Activated T-cell treated with anti-CD3 and anti-CD28 coated beads for 24 hours (primary cell): ENCODE measurements at places on chromosomes 16 and 17.

- no peak for DNase-seq
Measured at GRCh38 chr17:4533523-4534504, 21.4 kb downstream of the MYBBP1A start.

DNA sequence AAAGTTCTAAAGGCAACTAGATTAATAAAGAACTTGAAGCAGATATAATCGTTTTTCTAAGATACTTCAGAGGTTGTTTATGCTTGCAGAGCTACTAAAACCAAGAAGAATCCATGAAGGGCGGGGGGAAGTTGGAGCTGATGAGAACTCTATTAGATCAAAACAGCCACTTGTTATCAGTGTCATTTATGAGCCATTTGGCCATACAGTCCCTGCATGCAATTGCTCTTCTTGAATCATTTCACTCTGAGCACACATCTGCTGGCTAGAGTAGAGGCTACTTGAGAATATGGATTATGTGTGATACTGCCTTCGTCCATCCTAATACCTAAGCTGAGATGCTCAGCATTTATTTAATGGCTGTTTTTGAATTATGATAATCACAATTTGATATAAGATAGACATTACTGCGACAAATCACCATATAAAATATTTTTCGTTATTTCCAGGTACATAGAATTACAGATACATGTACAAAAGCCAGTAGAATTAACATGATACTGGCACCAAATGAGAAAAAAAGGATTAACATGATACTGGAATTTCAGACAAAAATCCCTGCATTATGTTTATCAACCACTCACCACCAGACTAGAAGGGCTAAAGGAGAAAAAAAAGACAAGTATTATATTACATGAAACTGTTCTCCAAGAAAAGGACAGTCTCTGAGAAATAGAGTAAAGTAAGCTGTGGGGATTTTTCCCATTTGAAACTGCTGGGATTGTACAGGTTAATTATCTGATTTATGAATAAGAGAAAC lies 64.5 kb downstream of the TEX2 start:
- no peak for DNase-seq

DNA sequence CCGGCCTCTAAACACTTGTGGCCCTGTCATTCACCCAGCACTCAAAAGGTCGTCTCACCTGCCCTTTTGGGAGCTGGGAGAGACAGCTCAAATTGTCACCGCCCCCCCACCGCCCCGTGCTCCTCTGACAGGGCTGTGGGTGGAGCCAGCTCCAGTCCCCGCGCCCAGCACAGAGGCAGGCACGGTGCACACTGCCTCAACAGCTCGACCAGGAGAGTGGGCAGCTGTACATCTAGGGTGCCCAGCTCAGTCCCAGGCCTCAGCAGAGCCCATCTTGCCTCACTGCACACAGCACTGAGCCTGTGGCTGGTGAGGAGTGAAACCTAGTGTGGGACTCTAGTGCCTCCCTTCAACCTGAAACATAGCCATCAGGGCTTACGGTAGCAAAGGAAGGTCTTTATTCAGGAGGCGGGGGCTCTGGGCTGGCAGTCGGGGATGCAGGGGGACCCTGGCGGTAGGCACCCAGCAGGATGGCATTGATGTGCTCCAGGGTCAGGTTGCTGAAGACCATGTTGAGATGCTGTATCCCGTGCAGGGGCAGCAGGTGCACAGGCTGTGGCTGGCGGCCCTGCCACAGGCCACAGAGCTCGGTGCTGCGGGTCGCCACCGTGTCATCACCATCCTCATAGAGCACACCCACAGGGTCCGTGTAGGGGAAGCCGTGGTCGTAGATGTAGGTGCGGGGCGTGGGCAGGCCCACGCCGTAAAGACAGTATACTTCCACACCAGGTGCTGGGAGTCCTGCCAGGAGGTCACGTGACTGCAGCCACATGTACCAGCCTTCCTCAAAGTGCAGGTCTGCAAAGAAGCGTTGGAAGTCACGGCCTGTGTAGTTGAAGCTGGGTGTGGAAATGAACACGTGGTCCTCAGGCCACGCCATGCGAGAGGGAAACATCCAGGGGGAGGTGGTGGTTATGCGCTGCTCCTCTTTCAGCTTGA lies 3.1 kb upstream of the PSMB10 start:
- peak; percentile 43 for DNase-seq

DNA sequence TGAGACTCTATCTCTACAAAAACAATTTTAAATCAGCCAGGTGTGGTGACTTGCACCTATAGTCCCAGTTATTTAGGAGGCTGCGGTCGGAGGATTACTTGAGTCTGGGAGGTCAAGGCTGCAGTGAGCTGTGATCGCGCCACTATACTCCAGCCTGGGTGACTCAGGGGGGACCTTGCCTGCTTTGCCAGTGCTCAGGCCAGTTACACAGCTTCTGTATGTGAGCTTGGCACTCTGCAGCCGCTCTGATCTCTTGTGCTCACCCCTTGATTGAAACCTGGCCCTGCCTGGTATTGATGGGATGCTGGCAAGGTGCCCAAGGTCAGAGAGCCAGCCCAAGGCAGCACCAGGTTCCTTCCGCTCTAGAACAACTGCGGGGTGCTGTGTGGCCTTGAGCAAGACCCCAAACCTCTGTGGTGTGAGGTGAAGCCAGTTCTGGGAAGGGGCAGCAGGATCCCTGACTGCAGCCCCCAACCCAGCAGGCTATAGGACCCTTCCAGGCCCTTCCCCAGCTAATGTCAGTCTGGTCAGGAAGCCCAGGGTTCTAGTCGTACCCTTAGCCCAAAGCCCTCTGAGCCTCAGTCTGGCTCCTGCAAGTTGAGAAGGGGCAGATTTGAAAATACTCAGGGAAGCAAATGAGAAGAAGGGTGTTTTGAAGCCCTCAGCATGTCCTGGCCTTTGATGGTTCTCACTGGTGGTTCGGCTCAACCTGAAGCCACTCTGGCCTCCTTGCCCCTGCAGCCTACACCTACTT lies 18.9 kb downstream of the MMP15 start:
- DNase-seq: no peak

DNA sequence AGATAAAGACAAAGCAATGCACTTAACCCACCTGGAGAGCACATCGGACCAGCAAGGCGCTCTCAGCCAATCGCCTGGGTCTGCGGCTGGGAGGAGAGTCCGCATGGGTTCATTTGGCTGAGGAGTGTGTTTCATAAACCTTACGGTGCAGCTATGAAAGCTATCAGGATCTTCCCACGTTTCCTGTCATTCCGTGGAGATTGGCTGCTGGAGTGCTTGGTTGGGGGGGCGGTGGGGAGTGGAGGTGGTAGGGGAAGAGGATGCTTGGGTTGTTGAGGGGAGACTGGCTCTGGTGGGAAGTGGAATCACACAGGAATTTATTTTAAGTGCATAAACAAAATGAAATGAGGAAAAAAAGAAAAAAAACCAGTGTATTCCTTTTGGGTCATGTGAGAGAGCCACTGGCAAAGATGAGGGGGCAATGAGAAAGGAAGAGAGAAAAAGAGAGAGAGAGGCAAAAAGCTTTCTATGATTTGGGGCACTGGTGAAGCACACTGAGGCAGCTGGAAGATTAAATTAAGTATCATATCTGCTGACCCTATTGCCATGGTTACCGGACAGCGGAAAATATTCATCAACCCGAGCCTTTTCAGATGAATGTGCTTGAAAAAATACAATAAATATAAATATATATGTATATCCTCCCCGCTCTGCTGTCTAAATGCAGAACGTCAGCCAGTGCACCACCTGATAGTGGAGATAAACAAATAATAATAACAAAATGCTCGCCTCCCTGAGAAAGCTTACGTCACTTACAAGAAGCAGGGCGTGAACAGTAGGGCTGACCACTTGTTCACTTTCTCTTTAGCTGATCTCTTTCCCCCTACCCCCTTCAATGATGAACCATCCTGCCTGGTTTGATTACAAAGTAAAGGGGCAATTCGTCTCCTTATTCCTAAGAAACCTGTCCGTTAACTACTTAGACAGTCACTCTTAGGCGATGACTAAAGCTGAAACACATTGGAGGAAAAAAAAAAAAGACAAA lies 457.0 kb upstream of the ZFHX3 start:
- DNase-seq: no peak
